ENCODE measurements at places on chromosomes 6 and 20.

DNA sequence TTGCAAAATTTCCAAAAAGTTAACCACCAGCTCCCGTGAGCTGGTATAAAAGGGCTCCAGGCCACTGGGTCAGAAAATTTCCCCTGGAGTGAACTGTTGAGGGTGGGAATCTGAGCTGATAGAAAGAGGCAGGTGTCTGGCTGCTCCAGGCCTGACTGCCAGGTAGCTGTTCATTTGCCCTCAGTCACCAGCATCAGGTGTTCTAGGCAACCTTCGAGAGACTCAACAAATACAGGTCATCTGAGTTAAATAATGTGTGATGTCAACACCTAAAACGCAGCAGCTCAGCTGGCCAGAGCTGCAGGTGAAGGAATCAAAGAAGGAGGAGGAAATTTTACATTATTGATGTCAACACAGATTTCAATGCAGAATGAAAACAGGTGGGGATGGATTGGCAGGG, 46.7 kb downstream of the KCNK5 start:
- DNase-seq = no peak

GRCh38 chr20:38941726-38942389, 15.6 kb downstream of the FAM83D start:
- DNase-seq = no peak

- peak; percentile 58 for DNase-seq
Measured at GRCh38 chr6:31541059-31541657, 645 bp downstream of the DDX39B start.

- DNase-seq = no peak
Measured at GRCh38 chr6:97427648-97428047, 144.6 kb upstream of the MMS22L start.

DNA sequence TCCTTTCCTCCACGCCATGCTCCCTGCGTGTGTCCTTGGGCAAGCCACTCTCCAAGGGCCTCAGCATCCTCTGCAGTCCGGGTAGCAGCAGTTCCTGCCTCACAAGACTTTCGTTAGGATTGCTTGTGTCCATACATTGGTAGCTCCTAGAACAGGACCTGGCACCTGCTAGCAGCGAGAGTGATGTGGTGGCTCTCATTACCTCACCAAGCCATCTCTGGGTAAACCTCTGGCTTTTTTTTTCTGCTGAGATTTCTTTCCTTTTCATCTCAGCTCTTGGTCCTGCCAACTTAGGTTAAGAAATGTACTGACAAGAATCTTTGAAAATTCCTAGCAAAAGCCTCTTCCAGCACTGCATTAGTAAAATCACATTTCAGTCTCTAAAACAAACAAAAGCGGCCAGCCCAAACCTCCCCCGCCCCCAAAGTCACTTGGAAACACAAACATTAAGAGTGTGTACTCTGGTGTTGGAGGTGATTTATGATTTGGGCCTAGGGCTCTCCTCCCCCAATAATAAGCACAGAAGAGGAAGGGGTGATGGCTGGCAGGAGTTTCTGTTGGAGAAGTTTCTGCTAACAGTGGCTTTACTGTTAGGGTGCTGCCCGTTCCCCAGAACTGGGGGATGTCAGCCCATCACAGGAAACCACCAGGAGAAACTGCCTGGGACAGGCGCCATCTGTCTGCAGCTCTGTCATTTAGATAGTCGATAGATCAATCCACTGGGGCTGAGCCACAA, 199.2 kb downstream of the CD83 start:
- no peak for DNase-seq
